Nephron progenitor cell (in vitro differentiated cells): ENCODE measurements at places on chromosomes 2 and 18.

DNA sequence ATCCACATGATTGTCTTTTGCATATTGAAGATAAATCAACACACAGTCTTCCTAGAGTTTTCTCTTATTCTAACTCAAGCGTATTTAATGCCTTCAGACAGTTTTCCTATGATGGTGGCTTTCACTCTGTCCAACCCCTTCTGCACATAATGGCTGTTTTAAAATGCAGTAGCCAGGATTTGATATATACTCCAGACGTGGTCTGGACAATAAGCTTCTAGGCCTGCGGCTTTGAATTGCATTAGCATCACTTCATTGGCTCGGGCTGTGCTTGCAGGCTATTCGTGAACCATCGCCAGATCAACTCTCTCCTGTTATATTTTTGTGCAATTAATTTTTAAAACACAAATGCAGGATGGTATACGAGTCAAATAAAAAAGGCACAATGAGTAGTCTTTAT, 235.3 kb downstream of the BCL2 start:
- DNase-seq = no peak

- no peak for DNase-seq
These were observed 73.6 kb downstream of the PDE11A start for GRCh38 chr2:177998996-177999395.

- DNase-seq = peak; percentile 86
These were observed 123.5 kb upstream of the LGALSL start for GRCh38 chr2:64330281-64331113.

- no peak for DNase-seq
These were observed 264.1 kb downstream of the TRIB2 start for GRCh38 chr2:12980817-12981216.

DNA sequence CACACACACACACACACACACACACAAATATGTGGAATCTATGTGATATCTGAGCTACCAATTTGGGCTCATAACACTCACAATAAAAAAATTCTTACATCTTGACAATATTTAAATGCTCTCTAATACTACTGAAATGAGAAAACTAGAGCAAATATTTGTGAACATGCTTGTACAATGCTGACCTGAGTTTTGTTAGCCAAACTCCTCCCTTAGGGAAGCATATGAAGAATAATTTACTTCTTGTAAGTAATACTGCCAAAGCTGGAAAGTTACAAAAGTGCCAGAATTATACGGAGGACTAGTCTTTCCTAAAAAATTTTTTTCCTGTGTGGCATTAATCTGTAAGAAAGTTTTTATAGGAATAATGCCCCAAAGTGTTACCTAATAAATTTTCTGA, 18.5 kb downstream of the MBD2 start:
- DNase-seq = no peak

- no peak for DNase-seq
These were observed 42.9 kb downstream of the MREG start for GRCh38 chr2:215970425-215970824.

- no peak for DNase-seq
These were observed 246.9 kb upstream of the CYP26B1 start for GRCh38 chr2:72394541-72395070.

- no peak for DNase-seq
These were observed 116.8 kb downstream of the CLIP4 start for GRCh38 chr2:29232041-29232440.

GRCh38 chr2:25337276-25337675, 4.4 kb downstream of the DNMT3A start:
- no peak for DNase-seq

DNA sequence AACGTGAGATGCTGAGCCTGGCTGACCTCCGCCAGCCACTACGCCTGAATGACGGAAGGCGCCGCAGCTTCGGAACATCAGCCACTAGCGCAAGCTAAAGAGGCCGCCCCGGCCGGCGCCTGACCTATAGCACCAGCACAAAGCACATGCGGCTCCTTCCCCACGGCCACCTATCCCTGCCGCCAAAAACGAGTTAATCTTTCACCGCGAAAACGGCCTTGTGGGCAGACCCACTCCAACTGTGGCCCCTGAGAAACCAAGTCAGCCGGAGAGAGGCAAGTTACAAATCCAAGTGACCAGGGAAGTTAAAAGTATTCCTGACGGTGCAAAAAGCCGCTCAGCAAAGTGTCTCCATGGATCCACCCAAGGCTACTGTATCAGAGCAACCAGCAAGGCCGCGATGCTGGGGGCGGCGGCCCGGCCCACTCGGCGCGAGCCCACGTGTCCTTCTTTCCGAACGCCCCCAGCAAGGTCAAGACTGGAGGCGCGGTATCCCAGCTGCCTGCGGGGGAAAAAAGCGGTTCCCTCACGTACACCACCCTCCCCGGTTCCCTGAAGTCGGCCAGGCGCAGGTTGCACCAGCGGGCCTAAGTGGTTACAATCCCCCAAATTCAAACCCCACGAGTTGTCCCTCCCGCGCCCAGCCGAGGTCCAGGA, 575 bp downstream of the HSPD1 start:
- peak; percentile 73 for DNase-seq

DNA sequence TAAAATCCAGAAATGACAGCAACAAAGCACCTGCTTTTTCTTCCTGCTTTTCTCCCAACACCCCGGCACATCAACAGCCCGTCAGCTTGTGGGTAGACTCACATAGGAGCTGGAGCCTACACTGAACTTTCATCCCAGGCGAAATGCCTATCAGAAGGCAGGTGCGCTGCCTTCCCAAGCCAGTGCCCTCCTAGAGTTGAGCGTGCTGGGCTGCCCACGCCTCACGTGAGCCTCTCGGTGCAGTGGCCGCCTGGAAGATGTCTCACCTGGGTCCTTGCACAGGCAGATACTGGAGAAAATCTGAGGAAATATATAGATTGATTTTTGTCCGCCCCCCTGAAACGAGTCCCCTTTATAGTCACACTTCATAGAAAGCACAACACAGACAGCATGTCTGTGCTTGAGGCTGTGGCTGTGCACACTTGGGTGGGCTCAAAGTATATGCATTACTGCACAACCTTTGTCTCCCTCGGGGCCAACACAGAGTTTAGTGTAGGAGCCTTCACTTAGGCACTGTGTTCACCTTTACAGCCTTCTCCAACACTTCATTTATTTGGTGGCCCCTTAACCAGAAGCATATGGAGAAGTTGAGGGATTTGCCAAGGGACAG, 112.5 kb downstream of the SMAD7 start:
- no peak for DNase-seq

DNA sequence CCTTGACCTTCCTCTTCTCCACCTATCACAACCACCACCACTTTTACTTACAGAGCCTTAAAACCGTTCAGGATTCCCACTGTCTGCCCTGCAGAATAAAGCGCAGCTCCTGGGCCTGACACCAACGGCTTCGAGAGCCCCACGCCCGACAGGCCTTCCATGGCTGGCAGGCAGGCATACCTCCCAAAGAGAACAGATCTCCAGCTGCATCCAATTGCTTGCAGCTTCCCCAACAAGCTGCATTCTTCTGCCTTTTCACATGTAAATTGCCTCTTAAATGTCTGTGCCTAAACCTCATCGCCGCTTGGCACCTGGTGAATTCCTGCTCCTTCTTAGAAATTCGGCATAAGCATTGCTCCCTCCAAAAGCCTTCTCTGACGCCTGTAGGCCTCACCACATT, 31.5 kb upstream of the FAM124B start:
- no peak for DNase-seq

DNA sequence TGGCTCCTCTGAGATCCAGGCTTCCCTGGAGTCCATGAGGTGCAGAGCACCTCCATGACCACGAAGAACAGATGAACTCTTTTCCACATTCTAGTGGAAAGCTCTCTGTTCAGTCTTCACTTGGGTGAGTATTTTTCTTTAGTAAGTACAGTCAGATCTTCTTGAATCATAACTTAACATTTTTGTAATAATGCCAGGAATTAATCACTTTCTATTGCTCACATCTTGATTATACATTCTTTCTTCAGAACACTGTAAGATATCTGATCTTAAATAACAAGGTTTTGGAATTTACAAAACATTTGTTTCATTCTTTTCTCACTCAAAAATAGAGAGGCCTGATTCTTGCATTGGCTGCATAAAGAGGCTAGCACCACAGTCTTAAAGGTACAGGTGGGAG, 45.4 kb upstream of the RND3 start:
- no peak for DNase-seq

GRCh38 chr18:76610933-76611749, 116.1 kb upstream of the ZNF516 start:
- DNase-seq = no peak

GRCh38 chr18:58391932-58392323, 237.0 kb downstream of the ALPK2 start:
- no peak for DNase-seq

DNA sequence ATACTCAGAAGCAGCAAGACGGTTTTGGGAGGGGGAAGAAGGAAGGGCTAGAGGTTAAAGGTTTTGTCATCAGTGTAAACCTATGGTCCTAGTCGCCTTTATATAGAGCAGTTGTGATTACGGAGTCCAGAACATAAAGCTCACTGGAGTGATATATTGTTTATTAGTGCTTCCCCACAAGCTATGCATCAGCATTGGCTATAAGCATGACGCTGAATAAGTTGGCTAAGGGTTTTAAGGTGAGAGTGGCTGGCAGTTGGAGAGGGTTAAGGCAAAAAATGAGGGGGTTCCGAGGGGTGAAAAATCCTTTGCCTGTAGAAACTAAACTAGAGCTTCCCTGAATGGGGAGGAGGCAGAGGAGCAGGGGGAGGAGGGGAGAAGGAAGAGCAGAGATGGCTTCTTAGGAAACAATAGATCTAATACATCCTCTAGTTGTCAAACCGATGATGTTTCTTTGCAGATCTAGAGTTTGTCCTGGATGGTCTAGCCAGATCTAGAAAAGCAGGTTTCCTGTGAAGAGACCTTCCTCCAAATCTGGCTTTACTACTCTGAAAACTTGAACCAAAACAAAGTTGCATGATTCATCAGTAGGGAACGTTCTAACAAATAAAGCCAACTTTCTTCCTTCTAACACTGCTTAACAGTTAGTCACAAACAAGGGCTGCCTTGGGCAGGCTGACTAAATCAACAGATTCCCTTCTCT, 2.5 kb downstream of the KLF7 start:
- no peak for DNase-seq
